PC-9 (cell line): ENCODE measurements at places on chromosomes 12 and 14. TPM values are rescaled to one million over a fixed set of nuclear protein-coding genes. Genes with fewer than 3 reads are reported as not detected.

DNA sequence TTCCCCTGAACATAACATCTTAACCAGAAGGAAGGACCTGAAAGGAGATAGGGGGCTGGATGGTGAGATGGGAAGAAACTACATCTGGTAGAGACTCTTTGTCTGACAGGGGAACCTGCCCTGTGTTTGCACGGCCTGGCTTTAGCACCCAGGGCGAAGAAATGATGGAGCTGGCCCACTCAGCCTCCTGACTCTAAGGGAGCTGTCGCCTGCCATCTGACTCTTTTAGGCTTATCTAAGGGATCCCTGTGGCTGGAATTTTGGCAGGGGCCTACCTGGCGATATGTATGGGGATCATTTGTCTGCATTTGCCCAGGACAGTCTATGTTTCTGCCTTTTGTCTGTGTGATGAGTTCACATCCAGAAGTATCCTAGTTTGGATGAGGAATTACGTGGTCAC, 15.6 kb upstream of the CACNA2D4 start:
- no peaks in the 10 kb centered on the region for H3K4me1 ChIP-seq
- no peaks in the 10 kb centered on the region for H3K36me3 ChIP-seq
- H3K4me3 ChIP-seq = no peak overlapping the region
- H3K27me3 ChIP-seq = peaks cover 34% of the 10 kb centered on the region

DNA sequence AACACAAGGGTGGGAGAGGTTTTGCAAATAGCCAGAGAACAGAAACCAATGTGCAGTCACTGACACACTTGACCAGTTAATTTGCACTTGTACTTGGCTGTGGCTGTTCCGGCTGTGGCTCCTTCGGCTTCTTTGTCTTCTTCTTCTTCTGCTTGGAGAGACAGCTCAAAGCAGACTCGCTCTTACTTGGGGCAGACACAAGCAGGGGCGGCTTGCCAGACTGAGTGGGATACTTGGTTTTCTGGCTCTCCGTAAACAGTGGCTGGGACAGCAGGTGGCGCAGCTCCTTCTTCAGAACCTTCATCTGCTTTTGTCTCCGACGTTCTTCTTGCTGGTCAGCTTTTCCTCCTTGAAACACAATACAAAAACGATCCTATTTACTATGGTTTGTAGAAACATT, 25.0 kb downstream of the OTUB2 start:
- no peak for DNase-seq
- no peaks in the 10 kb centered on the region for H3K4me1 ChIP-seq
- H3K27me3 ChIP-seq = no peaks in the 10 kb centered on the region
- no peak overlapping the region for H3K27ac ChIP-seq
- no peaks in the 10 kb centered on the region for H3K36me3 ChIP-seq
- H3K4me3 ChIP-seq = no peak overlapping the region

- H3K4me1 ChIP-seq = peaks cover 13% of the 10 kb centered on the region
- H3K36me3 ChIP-seq = no peaks in the 10 kb centered on the region
- no peak overlapping the region for H3K27ac ChIP-seq
- no peaks in the 10 kb centered on the region for H3K27me3 ChIP-seq
Observed at GRCh38 chr12:11618046-11618445, 31.4 kb upstream of the ETV6 start.

GRCh38 chr14:85583380-85583779, 53.4 kb downstream of the FLRT2 start:
- no peaks in the 10 kb centered on the region for H3K4me1 ChIP-seq
- no peaks in the 10 kb centered on the region for H3K36me3 ChIP-seq
- H3K27ac ChIP-seq = no peak overlapping the region
- DNase-seq = no peak

GALNT6 gene
- total RNA-seq = 73.0 and 83.5 TPM in 2 replicates

- H3K27ac ChIP-seq = no peak overlapping the region
- DNase-seq = no peak
- no peak overlapping the region for H3K4me3 ChIP-seq
- H3K36me3 ChIP-seq = no peaks in the 10 kb centered on the region
- H3K27me3 ChIP-seq = no peaks in the 10 kb centered on the region
Observed at GRCh38 chr12:33357181-33357580, 82.4 kb downstream of the SYT10 start.

RASAL1 gene
- total RNA-seq = 14.9 and 23.6 TPM in 2 replicates

NEUROD4 gene
- total RNA-seq = not detected in 2 replicates

GRCh38 chr12:121712461-121713256, at the start of gene TMEM120B:
TSS of gene TMEM120B (plus strand) at chr12:121712752. CDS start at chr12:121712896, 144 bp downstream.
- peak within 1 kb of the TSS; percentile 40; the same call in 1 of the 2 replicates for H3K27ac ChIP-seq
- H3K36me3 ChIP-seq = no peaks in the 10 kb centered on the region
- peak within 1 kb of the TSS; percentile 77 for H3K4me3 ChIP-seq
- H3K4me1 ChIP-seq = peaks cover 35% of the 10 kb centered on the region
- DNase-seq = peak; percentile 41

LGR5 gene
- total RNA-seq = not detected in 2 replicates

DNA sequence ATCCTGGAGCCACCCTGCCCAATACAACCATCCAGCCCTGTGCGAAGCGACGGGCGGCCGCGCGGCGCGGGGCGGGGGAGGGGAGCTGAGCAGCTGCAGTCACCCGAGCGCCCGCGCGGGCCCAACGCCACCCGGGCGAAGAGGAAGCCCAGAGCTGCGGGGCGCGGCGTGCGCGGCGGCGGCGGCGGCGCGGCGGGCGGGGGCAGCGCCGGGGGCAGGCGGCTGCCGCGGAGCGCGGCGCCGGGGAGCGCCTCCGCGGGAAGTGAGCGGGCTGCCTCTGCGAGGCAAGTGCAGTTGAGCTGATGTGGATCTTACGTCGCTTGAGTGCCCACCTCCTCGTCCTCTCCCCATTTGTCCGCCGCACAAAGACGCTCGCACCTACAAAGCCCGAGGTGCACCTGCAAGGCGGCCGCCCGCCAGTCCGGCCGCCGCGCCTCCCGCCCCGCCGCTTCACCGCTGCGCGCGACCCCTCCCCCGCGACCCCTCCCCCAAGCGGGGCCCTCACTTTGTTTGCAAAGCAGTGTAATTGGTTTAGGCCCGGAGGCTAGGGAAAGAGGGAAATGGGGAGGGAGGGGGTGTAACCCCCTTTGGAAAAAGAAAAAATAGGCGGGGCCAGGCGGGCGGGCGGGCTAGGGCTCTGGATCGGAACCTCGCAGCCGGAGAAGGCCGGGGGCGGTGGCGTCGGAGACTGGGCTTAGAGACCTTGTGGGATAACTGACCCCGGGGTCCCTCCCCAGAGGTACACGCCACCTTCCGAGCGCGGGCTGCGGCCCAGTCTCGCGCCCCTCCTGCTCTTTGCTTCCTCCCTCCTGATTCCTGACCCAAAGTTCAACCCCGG, at the start of the genes FOXA1 and TTC6:
TSS of gene FOXA1 (minus strand) at position 279 of the 838 bp plus-strand sequence. CDS start at position 2, 277 bp downstream.
TSS of gene TTC6 (plus strand) at position 659 of the 838 bp plus-strand sequence. CDS start 26,436 bp downstream, outside the sequence.
- H3K27ac ChIP-seq = peak within 1 kb of the TSS; percentile 99
- peaks cover 2% of the 10 kb centered on the region for H3K4me1 ChIP-seq
- DNase-seq = peak; percentile 62
- H3K27me3 ChIP-seq = no peaks in the 10 kb centered on the region

DNA sequence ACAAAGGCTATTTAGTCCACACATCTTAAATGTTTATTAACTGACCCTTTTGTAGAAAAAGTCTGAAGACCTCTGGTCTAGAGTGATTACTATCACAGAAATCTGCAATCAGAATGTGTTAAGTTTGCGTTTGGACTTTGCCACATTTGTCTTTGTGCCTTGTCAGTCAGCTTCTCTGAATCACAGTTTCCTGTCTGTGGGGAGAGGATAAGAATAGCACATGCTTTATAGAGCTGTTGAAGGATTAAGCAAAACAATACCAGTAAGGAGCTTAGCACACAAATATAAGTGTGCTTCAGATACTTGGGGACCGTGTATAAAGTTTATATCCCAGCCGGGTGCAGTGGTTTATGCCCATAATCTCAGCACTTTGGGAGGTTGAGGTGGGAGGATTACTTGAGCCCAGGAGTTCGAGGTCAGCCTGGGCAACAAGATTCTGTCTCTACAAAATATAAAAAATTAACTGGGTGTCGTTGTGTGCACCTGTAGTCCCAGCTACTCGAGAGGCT, 63.0 kb upstream of the BTG1 start:
- peaks cover 30% of the 10 kb centered on the region for H3K4me1 ChIP-seq
- peak overlapping the region; percentile 89 for H3K27ac ChIP-seq
- H3K27me3 ChIP-seq = no peaks in the 10 kb centered on the region
- H3K36me3 ChIP-seq = no peaks in the 10 kb centered on the region
- peak overlapping the region; percentile 51; the same call in 1 of the 2 replicates for H3K4me3 ChIP-seq
- peak; percentile 4 for DNase-seq

COCH gene
- total RNA-seq = 1.4 and 1.5 TPM in 2 replicates

GRCh38 chr12:45348986-45349385, 133.1 kb downstream of the ANO6 start:
- H3K27ac ChIP-seq = no peak overlapping the region
- H3K4me3 ChIP-seq = no peak overlapping the region
- H3K36me3 ChIP-seq = peaks cover 41% of the 10 kb centered on the region
- H3K27me3 ChIP-seq = no peaks in the 10 kb centered on the region
- DNase-seq = no peak

GRCh38 chr12:131443019-131444000, 267.6 kb upstream of the SFSWAP start:
- H3K27me3 ChIP-seq = peaks cover 66% of the 10 kb centered on the region
- H3K4me3 ChIP-seq = no peak overlapping the region
- no peak for DNase-seq

SOX5 gene
- not detected in 2 replicates for total RNA-seq

KERA gene
- total RNA-seq = not detected in 2 replicates

DNA sequence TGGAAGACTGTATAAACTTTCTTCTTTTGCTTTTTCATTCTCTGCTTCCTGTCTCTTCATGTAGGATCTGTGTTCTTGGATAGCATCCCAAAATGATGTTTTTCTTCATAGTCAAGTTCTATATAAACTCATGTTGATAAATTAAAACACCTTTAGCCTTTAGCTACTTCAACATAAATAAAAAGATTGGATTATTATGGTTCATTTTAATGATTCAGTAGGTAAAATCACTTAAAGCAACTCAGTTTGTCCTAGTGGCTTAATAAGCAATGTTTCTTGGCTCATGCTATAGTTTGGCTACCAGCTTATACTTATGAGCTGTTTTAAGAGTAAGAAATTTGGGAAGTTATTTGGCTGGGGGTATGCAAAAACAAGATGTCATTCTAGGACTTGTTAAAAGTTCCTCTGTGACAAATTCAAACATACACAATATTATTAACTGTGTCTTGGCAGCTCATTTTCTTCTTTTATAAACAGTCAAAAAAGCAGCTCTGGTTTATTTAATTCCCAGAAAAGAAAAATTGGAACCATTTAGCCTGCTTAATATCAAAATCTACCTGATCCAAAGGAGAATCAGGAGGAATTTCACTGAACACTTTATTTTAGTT, 111.4 kb downstream of the TMTC3 start:
- no peaks in the 10 kb centered on the region for H3K27me3 ChIP-seq
- no peaks in the 10 kb centered on the region for H3K36me3 ChIP-seq
- H3K4me1 ChIP-seq = no peaks in the 10 kb centered on the region
- no peak overlapping the region for H3K27ac ChIP-seq
- no peak overlapping the region for H3K4me3 ChIP-seq

- H3K36me3 ChIP-seq = peaks cover 9% of the 10 kb centered on the region; the same call in 1 of the 2 replicates
- no peak for DNase-seq
- no peaks in the 10 kb centered on the region for H3K27me3 ChIP-seq
- no peak overlapping the region for H3K27ac ChIP-seq
- H3K4me3 ChIP-seq = peak overlapping the region; percentile 77
- H3K4me1 ChIP-seq = peaks cover 9% of the 10 kb centered on the region
Observed at GRCh38 chr14:73026243-73026844, 562 bp downstream of the ZFYVE1 start.

- H3K27me3 ChIP-seq = no peaks in the 10 kb centered on the region
- peaks cover 14% of the 10 kb centered on the region for H3K4me1 ChIP-seq
- H3K4me3 ChIP-seq = peak overlapping the region; percentile 92
- H3K36me3 ChIP-seq = no peaks in the 10 kb centered on the region
- peak; percentile 19 for DNase-seq
- H3K27ac ChIP-seq = peak overlapping the region; percentile 88
Observed at GRCh38 chr14:90382491-90383125, 14.2 kb upstream of the CALM1 start.

ABCB9 gene
- 11.4 and 13.0 TPM in 2 replicates for total RNA-seq

CLEC9A gene
- total RNA-seq = not detected in 2 replicates

DNA sequence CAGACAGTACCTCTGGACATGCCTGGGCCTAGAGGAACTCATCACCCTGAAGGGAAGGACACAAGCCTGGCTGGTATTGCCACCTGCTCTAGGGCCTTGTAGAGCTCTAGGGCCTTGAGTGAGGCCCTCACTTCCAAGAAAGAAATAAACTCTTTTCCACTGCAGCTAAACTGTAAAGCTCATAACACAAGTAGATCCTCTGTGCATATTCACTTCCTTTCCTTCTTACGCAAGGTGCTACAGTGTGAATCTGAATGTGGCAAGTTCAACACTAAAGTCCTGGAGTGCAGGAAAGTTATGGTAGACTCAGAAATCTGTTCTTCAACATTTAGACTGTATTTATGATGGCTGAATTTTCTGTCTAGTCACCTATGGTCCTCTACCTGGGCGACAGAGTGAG, 14.5 kb downstream of the RNASE3 start:
- no peaks in the 10 kb centered on the region for H3K36me3 ChIP-seq
- H3K4me1 ChIP-seq = no peaks in the 10 kb centered on the region
- no peaks in the 10 kb centered on the region for H3K27me3 ChIP-seq
- no peak for DNase-seq
- H3K27ac ChIP-seq = no peak overlapping the region

- H3K27me3 ChIP-seq = no peaks in the 10 kb centered on the region
- peak overlapping the region; percentile 58 for H3K27ac ChIP-seq
- peaks cover 43% of the 10 kb centered on the region for H3K4me1 ChIP-seq
- DNase-seq = peak; percentile 93
Observed at GRCh38 chr12:55955800-55956508, 9.9 kb downstream of the PMEL start.

TAS2R43 gene
- 1.1 and 1.5 TPM in 2 replicates for total RNA-seq

RIN3 gene
- 13.4 and 14.8 TPM in 2 replicates for total RNA-seq

GRCh38 chr12:18432206-18432605, 170.9 kb downstream of the PIK3C2G start:
- no peak for DNase-seq
- H3K36me3 ChIP-seq = no peaks in the 10 kb centered on the region
- H3K27me3 ChIP-seq = no peaks in the 10 kb centered on the region

- H3K4me1 ChIP-seq = no peaks in the 10 kb centered on the region
- no peak overlapping the region for H3K27ac ChIP-seq
- peaks cover 41% of the 10 kb centered on the region for H3K27me3 ChIP-seq
Observed at GRCh38 chr12:55692631-55693322, 14.9 kb downstream of the ITGA7 start.

DNA sequence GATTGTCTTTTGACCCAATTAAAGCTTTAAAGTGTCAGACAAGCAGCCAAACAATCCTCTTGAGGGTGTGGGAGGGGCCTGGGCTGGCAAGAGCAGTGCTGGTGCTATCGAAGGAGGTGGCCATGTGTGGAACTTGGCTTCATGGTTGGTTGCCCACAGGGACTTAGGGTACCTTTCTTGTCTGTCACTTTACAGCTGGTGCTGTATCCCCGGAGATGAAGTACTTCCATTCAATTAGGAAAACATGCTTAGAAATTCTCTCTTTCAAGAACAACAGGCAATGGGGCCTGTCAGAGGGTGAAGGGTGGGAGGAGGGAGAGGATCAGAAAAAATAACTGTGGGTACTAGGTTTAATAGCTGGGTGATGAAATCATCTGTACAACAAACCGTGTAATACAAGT, 86.5 kb downstream of the DAAM1 start:
- no peak for DNase-seq
- H3K27ac ChIP-seq = peak overlapping the region; percentile 73
- H3K27me3 ChIP-seq = no peaks in the 10 kb centered on the region
- no peaks in the 10 kb centered on the region for H3K36me3 ChIP-seq
- peaks cover 57% of the 10 kb centered on the region for H3K4me1 ChIP-seq
- no peak overlapping the region for H3K4me3 ChIP-seq

- no peak overlapping the region for H3K4me3 ChIP-seq
- DNase-seq = no peak
- H3K27ac ChIP-seq = no peak overlapping the region
- H3K36me3 ChIP-seq = no peaks in the 10 kb centered on the region
Observed at GRCh38 chr14:105700622-105701288, 174.4 kb downstream of the TMEM121 start.
